Left ventricle myocardium inferior (tissue), 1 donor: ENCODE measurements at places on chromosomes 11 and 22. TPM values are rescaled to one million over a fixed set of nuclear protein-coding genes. Genes with fewer than 3 reads are reported as not detected.
A peak's percentile ranks its signal among the peaks of the same experiment; 100 is the strongest.

DNA sequence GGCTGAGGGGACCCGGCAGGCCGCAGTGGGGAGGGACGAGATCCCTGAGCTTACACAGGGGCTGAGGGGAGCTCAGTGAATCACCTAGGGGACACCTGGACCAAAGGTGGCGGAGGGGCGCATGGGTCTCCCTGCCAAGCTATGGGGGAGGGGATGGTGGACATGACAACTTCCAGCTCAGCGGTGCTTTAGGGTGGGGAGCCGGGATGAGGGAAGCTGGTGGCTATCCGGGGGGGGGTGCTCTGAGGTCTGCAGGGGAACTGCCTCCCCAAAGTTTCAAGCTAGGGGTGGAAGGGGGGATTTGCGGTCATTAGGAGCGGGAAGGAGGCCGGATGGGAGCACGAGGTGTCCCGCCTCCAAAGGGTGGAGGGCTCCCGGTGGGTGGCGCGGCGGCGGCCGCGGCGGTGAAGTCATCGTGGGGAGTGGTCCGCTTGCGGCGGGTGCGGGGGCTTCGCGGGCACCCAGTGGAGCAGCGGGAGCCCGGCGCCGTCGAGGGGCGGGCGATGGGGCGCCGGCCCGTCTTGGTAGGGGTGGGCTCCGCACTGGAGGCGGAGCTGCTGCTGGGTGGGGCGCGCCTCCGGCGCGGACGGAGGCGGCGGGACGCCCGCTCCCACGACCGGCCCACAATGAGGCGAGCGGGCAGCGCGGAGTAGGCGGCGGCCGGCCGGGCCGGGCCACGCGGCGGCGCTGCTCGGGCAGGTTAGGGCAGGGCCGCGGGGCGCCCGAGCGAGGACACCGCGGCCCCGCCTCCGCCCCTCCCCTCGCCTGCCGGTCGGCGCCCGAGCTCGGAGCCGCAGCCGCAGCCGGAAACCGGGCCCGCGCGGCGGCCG lies at the start of gene MICALL1:
Gene MICALL1, plus strand, starts transcription at position 764 of the 830 bp plus-strand sequence. CDS start 126 bp downstream, outside the sequence.
- peak; percentile 76 for DNase-seq

SHISA8 gene
- total RNA-seq = 2.2 TPM

RCN1 gene
- total RNA-seq = 24.6 TPM

AGBL2 gene
- 0.38 TPM for total RNA-seq

DNA sequence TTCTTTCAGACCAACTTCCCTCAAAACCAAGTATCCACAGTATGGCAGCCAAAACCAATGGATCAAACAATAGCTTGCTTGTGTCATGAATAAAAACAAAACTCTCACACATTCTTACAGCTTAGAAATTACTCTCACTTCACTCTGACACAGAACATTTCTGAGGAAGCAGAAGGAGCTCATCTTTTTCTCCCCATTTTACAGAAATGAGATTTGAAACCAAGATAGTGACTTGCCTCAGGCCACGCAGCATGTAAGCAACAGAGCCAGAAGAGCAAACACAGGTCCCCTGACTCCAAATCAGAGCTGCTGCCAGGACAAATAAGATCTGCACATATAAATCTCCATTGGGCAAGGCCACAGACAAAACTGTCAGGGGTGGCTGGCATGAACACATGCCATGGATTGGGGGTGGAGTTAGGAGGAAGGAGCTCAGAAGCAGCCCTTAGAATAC lies 64.8 kb downstream of the RAB30 start:
- DNase-seq = no peak

OR8U1 gene
- not detected for total RNA-seq

GRCh38 chr22:17121233-17122195 lies at the start of gene TMEM121B:
TMEM121B (minus strand) TSS chr22:17121360; CDS start chr22:17121127, 233 bp downstream.
- DNase-seq = peak; percentile 80
